ENCODE measurements at places on chromosomes 16 and 17.

- DNase-seq: peak; percentile 77
These were observed 232.7 kb upstream of the TNRC6C start for GRCh38 chr17:77725846-77726245.

GRCh38 chr16:64907844-64908243 lies 214.0 kb downstream of the CDH11 start:
- no peak for DNase-seq

GRCh38 chr17:66984730-66985129 lies 20.2 kb downstream of the CACNG4 start:
- no peak for DNase-seq

- no peak for DNase-seq
These were observed 77.4 kb downstream of the BPTF start for GRCh38 chr17:67902511-67903231.

- DNase-seq: no peak
These were observed 3.9 kb downstream of the CTRB2 start for GRCh38 chr16:75203096-75203495.

DNA sequence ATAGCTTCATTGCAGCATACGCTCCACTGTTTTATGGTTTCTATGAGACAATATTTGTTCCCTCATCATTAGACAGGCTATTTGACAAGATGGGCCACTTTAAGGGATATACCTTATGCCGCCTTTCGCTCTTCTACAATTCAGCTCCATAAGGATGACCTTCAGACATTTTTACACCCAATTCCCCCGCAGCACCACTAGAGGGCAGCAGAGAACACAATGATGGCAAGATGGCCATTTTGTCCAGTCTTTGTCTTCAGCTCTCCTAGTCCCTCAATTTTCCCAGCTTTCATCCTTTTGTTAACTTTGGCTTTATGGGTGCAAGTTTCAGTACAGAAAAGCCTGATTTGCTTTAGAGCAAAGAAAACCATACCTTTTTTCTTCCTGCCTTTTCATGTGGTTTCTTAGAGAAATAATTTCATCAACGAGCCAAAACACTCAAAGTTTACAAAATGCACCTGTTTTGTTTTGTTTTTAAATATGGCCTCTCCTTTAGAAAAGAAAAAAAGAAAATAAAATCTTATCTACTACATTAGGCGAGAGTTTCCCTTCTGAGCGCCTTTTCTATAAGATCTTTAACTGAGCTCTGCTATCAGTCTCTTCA lies 355.3 kb downstream of the TOX3 start:
- no peak for DNase-seq

DNA sequence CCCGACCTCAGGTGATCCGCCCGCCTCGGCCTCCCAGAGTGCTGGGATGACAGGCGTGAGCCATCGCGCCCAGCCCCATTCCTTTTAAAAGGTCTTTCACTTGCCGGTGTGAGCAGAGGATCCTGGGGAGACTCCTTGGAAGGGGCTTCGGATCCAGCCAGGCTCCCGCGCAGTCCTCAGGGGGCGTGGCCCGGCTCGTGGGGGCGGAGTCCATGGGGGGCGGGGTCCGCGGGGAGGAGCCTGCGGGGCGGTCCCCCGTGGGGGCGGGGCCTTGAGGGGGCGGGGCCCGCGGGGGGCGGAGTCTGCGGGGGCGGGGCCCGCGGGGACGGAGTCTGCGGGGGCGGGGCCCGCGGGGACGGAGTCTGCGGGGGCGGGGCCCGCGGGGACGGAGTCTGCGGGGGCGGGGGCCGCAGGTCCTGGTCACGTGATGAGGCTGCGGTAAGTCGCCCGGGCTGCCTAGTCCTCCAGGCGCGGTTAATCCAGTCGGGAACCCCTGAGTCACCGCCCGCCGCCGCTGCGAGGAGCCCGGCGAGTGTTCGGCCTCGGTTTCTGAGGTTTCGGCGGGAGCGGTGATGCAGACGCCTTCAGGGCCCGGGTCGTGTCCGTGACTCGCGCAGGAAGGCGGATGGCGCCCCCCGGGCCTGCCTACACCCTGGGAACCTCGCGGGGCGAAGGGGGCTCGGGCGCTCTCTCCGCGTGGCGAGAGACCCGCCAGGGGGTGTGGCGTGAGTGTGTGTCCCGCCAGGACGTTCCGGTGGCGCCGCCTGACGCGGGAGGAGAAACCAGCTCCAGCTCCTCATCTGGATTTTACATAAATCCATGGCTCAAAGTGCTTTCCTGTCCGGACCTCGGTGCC lies 23.6 kb upstream of the ABR start:
- DNase-seq: no peak

GRCh38 chr17:42441371-42442195 lies 17.1 kb upstream of the ATP6V0A1 start:
- DNase-seq: no peak

GRCh38 chr17:76704805-76705204 lies 6.0 kb downstream of the MXRA7 start:
- no peak for DNase-seq

- no peak for DNase-seq
These were observed 44.3 kb downstream of the ABCA8 start for GRCh38 chr17:68910789-68911431.

- DNase-seq: no peak
These were observed 57.0 kb downstream of the BAIAP2 start for GRCh38 chr17:81091774-81092517.

GRCh38 chr17:78358538-78359320 lies 1.1 kb downstream of the SOCS3 start:
- no peak for DNase-seq

GRCh38 chr16:14112539-14112856 lies 41.4 kb downstream of the MRTFB start:
- DNase-seq: no peak

GRCh38 chr17:4090898-4091297 lies 51.9 kb downstream of the ZZEF1 start:
- DNase-seq: no peak

GRCh38 chr16:66478733-66479511 lies 51.8 kb downstream of the BEAN1 start:
- DNase-seq: no peak

GRCh38 chr16:84605339-84605848 lies 12.5 kb downstream of the COTL1 start:
- DNase-seq: no peak

DNA sequence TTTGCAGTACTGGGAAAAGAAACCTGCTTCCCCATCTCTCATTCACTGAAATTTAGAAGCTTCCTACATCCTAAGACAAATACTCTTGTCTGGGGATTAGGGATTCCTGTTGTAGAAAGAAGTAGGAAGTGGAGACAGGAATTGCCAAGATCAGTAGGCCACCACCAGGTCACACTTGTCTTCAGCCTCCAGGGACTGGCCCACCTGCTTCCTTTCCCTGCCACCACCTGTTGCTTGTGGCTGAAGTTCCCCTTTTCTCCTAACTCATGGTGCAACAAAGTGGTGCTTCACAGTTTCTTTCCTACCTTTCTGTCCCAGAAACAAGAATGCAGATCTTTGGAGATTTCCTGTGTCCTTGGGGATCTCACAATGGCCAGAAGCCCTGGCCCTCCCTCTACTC lies 82.4 kb downstream of the WNT3 start:
- DNase-seq: no peak

GRCh38 chr17:64635647-64636305 lies 26.3 kb downstream of the SMURF2 start:
- no peak for DNase-seq

DNA sequence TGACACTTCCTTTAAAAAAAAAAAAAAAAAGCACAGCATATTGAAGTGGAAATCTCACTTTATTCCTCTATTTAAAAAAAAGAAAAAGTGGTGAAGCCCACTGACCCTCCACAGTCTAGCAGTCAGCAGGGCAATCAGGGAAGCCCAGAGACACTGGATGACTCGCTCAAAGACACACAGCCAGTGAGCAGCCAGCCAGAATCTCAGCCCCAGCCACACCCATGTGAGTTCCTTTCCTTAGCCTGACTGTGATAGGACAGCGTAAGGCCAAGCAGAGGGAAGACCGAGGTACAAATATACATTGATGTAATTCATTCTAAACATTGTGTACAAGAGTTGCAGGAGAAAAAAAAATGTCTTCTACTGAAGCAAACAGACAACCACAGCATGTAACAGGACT lies 22.5 kb downstream of the XPO6 start:
- no peak for DNase-seq

DNA sequence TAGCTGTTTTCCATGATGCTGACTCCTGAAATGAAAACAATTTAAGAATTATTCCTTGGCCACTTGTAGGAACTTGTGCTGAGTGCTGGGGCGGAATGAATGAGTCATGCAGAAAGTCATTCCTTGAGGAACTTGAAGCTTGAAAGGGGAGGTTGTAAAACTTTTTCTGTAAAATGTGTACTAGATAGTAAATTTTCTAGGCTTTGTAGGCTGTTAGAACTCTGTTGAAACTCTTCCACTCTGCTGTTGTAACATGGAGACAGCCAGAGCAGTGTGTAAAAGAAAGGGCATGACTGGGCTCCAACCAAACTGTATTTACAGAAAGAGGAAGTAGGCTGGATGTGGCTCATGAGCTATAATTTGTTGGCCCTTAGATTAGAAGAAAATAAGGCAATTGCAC lies 46.1 kb downstream of the ABCA8 start:
- DNase-seq: no peak

- DNase-seq: no peak
These were observed 10.6 kb downstream of the LIG3 start for GRCh38 chr17:34990921-34991365.

GRCh38 chr16:51237207-51237606 lies 86.1 kb upstream of the SALL1 start:
- no peak for DNase-seq

- no peak for DNase-seq
These were observed 16.0 kb downstream of the BAIAP2 start for GRCh38 chr17:81050645-81051625.

DNA sequence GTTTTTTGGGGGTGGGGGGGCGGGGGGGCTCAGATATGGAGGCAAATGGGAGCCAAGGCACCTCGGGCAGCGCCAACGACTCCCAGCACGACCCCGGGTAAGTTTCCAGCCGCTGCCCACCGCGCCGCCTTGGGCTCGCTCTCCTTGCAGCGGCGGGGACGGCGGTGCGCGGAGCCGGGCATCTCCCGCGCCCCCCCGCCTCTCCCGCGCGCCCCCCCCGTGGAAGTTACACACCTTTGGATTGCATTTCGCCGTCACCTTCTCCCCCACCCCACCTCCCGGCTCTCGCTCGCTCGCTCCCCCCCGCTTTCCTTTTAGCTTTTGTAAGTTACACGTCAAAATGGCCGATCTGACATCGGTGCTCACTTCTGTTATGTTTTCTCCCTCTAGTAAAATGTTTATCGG lies 387 bp downstream of the MSI2 start:
- DNase-seq: no peak

- DNase-seq: no peak
These were observed 41.9 kb upstream of the POLR3E start for GRCh38 chr16:22255335-22255734.

- no peak for DNase-seq
These were observed 42.6 kb upstream of the SKAP1 start for GRCh38 chr17:48472411-48473281.

- no peak for DNase-seq
These were observed 4.9 kb downstream of the IRX3 start for GRCh38 chr16:54281535-54282201.

DNA sequence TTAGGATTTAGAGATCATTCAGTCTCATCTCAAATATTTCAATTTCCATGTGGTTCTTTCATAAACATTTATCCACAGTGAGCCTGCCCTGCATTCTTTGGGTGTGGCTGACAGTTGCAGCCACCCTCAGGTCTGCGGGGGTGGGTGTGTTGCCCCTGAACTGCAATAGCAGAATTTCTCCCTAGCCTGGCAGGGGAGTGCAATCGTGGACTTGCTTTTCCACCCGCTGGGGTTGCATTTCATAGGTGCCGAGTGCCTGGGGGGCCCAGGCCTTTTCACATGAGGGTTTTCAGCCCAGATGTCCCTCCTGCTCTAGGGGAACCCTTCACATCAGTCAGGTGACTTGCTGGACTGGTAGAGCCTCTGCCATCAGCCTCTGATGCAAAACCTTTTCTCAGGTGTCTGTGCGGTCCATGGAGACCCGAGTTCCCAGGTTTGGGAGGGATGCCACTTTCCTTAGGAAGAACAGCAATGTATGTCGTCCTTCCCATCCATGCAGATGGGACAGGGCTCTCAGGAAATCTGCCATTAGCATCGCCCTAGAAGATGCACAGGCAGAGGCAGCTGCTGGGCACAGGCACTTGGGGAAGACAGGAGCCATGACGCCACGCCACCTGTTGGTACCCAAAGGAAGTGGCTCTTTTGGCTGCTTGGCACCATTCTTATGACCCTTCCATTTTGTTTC lies 2.4 kb upstream of the USP36 start:
- no peak for DNase-seq

GRCh38 chr16:12061336-12062055 lies 85.0 kb downstream of the SNX29 start:
- no peak for DNase-seq

DNA sequence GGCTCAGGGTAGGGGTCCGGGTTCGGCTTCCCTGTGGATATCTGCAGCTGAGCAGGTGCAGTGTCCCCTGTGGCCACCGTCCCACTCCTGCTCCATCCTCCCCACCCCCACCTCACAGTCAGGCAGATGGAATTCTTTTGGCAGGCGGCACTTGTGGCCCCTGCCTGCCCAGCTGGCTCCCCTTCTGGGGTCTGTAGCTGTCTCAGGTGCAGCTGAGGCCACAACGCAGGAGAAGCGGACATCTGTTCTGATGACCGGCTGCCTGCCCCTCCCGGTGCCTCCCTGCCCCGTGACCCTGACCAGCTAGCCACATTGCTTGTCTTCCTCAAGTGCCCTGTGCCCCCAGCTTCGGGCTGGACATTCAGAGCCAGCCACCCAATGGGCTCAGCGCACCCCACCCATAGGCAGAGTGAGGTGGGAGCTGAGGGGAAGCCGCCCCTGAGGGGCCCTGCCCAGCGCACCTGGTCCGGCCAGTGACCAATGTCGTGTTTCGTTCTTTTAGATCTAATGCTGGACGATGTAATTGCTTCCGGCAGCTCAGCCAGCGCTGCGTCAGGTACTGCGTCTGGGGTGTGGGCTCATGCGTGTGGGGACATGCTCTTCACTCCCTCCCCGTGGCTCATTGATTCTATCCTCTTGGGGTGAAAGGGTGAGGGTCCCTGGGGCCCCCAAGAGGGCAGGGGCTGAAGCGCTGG lies 25.2 kb upstream of the ABCC3 start:
- no peak for DNase-seq

DNA sequence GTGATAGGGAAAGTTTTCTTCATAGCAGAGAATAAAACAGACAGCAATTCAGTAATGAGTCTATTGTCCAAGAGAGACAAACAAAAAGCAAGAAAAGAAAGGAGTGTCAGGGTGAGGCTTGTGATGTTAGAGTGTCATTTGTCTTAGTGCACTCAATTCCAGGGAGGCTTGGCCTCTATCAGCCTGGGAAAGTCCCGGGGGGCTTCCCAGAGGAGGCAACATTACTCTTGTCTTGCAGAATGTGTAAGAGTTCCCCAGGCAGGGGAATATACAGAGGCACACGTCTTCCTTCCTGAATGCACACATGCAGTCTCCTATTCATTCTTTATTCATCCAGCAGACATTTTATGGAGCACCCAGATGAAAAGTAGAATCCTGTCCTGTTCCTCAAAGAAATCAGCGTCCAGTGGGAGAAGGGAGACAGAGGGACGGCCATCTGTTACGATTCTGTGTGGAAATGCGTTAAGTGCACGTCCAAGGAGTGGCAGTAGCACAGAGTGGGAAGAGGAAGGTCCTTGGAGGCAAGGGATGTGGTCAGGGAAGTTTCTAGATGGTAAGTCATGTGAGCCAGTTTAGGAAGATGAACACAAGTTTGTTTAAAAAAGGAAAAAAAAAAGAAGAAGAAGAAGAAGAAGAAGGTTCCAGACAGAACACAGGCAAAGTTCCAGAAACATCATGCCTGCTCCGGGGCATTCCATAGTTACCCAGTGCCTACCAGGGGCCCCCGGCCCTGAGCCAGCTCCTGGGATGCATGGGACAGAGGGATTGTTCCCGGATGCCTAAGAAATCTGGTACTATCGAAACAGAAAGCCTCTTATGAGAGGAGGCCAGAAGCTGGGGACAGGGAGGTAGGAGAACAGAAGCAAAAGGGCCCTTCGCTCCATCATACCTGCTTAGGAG lies 21.1 kb downstream of the CACNG4 start:
- DNase-seq: no peak

Data from vagina (tissue), 2 donors.